ENCODE measurements at places on chromosomes 11 and 22.

- no peak for DNase-seq
Measured at GRCh38 chr22:32879550-32879949, 78.0 kb downstream of the TIMP3 start.

GRCh38 chr11:114318361-114318760 lies 22.2 kb downstream of the NNMT start:
- no peak for DNase-seq

GRCh38 chr11:61041755-61042518 lies 60.4 kb upstream of the CD5 start:
- peak; percentile 64 for DNase-seq

DNA sequence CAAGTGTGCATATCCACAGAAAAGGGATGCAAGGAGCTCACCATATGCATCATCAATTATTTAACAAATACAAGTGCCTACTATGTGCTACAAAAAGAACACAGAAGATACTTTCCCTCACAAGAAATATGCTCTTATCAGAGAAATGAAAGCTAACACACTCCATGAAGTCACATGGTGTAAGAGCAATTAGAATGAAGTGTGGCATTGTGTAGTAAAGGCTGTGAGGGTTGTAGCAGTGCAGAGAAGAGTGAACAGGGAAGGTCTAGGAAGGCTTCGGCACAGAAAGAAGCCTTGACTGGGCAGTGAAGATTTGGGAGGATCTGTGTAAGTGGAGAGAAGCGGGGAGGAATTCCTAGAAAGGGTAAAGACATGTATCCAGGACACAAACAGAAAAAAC lies 22.5 kb downstream of the PPP2R1B start:
- DNase-seq = no peak

DNA sequence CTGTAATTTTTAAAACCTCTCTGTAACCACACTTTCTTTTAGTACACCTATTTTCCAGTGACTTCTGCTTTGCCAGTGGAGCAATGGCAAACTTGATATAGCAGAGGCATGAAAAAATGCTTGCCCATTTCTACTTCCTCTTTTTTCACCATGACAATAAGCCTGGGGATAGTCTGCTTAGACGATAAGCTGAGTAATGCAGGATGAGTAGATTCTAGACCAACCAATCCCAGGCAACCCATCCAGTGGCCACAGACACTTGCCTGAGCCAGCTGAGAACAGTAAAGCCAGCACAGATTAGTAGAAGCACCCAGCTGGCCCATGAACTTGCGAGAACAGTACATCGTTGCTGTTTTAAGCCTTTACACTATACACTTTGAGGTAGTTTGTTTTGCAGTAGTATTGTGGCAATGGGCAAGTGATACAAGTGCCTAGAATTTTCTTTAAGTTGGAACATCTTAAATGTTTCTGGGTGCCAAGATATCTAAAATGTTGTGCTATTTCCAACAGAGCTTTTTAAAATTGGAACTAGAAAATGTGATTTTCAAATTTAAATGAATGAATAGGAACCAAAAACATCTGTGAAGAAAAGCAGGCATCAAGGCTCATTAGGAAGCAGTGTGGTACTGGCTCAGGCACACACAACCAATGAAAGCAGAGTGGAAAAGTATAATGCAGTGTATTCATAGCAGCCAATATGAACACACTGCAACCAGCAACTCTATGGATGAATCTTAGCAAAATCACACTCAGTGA lies 37.7 kb downstream of the DDI1 start:
- DNase-seq = no peak

DNA sequence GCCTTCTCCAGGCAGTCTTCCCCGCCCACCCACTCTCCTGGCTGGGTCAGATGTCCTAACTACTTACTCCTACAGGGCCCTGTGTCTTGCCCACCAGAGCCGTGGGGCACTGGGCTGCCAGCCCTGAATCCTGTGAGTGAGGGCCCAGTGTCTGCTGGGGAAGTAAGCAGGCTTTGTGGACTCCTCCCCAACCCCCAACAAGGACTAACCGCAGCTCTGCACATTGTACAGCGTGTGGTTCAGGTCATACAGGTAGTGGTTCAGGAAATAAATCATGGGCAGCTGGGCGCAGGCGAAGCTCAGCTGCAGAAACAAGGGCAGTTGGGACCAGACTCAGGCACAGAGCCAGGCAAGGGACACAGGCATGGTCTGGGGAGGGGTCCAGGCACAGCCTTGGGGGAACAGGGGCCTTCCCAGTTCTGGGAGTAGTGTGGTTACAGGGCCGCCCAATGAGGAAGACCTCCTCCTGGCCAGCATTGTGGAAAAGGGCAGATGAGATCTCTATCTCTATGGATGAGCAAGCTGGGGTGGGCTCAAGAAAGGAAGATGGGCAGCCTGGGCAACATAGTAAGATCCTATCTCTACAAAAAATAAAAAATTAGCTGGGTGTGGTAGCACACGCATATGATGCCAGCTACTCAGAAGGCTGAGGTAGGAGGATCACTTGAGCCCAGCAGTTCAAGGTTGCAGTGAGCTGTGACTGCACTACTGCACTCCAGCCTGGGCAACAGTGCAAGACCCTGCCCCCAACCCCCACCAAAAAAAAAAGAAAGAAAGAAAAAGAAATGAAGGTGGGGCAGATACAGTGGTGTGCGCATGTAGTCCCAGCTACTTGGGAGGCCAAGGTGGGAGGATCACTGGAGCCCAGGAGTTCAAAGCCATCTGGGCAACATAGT lies 5.5 kb downstream of the UNC93B1 start:
- DNase-seq = no peak

DNA sequence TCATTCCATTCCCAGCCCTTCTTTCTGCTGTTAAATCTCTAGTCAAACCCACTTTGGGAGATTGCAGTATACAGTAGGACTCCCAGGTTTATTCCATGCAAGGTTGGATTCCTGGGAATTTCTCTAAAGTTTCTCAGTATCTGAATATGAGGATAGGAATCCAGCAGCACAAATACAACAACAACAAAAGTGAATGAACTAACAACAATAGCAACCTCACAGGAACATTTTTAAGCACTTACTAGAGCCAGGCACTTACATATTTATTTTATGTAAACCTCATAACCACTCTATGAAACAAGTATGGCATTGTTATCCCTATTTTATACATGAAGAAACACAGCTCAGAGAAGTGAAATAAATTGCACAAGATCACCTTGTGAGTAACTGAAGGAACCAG lies 1.9 kb downstream of the MMP7 start:
- no peak for DNase-seq

DNA sequence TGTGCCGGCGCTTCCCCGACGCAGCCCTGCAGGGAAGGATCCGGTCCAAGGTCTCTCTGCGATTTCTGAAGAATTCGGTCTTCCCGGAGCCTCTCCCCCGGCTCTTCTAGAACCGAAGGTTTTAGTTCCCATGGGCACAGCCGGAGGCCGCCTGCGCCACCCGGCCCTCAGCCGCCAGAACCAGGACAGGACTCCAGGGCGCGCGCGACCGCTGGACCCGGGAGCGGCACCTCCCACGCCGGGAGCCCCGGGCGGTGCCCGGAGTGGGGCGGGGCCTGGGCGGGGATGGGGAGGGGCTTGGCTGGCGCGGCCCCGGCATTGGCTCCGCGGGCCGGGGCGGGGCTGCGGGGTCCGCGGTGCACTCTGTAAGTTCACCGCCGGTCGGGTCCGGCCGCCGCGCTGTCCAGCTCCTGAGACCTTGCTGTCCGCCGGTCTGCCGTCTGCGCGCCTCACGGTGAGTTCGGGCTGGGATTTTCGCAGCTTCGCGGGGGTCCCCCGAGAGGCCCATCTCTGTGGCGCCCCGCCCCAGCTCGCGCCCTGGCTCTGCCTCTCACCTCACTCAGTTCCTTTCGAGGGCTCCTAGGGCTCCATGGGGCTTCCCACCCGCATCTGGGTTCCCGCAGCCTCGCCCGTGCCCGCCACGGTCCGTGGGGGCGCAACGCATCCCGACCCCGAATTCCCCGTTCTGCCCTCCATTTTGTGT lies at the start of gene CDC42EP2:
TSS of gene CDC42EP2 (plus strand) at position 366 of the 703 bp plus-strand sequence. CDS start 6,033 bp downstream, outside the sequence.
- DNase-seq = peak; percentile 54

GRCh38 chr11:24386546-24387397 lies 110.1 kb upstream of the LUZP2 start:
- DNase-seq = no peak

GRCh38 chr22:19229600-19229999 lies 51.1 kb upstream of the SLC25A1 start:
- DNase-seq = no peak

DNA sequence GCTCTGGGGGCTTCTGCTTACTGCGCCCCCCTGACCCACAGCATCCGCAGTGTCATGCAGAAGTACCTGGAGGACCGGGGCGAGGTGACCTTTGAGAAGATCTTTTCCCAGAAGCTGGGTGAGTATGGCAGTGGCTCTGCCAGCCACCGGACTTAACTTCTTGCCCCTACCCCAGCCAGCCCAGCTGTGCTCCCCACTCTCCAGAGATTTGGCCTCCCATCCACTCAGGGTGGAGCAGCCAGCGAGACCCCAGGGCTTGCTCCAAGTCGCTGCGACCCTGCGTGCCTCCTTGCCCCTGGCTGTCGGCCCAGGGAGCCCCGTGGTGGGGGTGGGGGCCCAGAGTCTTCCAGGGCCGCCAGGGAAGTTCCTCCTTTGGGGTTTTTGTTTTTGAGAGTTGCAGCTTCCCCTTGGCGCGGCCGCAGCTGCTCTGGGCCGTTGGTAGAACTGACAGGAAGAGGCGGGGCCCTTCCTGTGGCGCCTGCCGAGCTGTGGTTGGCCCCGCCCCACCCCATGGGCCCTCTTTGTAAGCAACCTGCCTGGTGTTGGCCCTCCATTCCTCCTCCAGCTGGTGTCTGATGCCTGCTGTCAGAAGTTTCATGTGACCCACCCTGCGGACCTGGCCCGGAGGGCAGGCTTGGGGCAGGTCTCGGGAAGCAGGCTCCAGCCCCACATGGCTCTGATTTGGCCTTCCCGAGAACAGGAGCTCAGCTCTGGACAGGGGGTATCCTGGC lies 11.1 kb downstream of the GRK2 start:
- DNase-seq = peak; percentile 80

GRCh38 chr22:48757985-48758561 lies 1069.6 kb downstream of the BRD1 start:
- DNase-seq = no peak

GRCh38 chr11:121018746-121019145 lies 5.2 kb upstream of the TBCEL start:
- no peak for DNase-seq

DNA sequence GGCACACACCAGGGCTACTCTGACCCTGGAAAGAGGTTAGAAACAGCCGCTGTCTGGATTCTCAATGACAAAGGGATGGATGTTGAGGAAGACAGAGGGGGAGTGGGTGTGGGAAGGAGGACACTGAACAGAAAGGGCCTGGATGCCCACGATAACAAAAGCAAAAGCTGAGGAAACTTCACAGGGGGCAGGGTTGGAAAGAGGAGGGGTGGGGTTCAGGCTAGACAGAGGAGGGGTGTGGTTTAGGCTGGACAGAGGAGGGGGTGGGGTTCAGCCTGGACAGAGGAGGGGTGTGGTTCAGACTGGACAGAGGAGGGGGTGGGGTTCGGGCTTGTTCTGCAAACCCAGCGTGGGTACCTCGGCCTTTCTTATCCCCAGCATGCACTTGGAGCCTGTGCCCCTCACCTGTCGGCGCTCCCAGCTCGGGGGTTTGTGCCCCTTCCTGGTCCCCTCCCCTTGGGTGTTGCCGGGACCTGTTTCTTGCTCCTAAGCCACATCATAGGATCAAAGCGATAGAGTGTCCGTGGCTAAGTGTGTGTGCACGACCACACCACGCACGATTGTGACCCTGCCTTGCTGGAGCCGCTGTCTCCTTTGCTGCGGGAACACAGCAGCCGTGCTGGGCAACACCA lies 75.6 kb downstream of the BRD1 start:
- no peak for DNase-seq

- DNase-seq = no peak
Measured at GRCh38 chr22:44293876-44294275, 18.9 kb downstream of the SHISAL1 start.

- DNase-seq = no peak
Measured at GRCh38 chr11:32105871-32106560, 15.1 kb downstream of the RCN1 start.

GRCh38 chr11:75589933-75590332 lies 27.9 kb downstream of the SERPINH1 start:
- no peak for DNase-seq

GRCh38 chr11:44306918-44307244 lies 3.1 kb downstream of the ALX4 start:
- DNase-seq = no peak

DNA sequence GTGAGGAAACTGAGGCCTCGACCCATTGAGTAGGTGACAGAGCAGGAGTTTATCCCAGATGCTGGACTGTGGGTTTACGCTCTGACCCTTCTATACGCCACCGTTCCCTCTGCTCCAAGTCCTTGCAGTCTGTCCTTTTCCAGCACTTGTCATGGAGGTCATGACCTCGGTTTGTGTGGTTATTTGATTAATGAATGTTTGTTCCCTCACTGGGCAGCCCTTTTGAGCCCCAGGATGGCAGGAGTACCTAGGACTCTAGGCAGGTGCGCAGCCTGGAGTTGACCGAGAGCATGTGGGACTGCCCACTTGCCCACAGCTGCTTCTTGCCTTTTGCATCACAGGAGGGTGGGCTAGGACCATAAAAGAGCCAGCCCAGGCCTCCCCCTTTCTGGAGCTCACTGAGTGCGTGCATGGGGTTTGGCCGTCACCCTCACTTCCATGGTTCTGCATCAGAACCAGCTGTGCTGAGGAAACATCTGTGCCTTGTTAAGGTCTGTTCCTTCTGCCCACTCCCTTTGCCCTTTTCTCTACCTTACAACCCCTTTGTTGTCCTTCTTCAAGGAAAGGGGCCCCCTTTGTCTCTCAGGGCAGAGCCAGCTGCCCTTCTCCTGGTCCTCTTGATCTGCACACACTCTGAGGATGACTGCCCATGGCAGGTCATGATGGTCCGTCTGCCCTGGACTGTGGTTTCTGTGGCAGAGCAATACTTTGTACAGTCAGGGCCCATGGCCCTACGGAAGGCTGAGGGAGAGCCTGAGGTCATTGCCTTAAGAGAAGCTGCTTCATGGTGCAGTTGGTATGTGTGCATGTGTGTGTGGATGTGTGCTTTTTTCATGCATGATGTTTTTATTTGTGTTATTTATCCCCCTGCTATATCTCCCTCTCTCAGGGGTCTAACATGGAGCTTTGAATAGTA lies 38.2 kb downstream of the BMAL1 start:
- DNase-seq = no peak

GRCh38 chr11:121309688-121310087 lies 17.1 kb downstream of the SC5D start:
- DNase-seq = no peak

DNA sequence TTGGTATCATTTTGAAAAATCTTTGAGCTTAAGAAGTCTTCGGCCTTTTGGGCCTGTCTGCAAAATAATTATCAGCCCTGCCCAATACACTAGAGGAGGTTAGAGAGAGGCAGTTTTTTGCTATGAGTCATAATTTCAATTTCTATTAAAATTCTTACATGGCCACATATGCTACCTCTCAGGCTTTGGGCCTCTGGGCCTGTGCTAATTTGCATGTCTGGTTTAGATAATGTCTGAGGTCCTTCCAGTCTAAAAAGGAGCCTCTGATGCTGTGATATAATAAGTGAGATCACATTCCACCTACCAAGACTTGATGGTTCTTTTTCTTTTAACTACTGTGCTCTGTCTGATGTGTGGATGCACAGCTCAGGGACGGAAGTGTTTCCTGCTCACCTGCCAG lies 70.8 kb downstream of the KCNJ1 start:
- DNase-seq = no peak

- DNase-seq = no peak
Measured at GRCh38 chr11:119610836-119611426, 118.1 kb downstream of the NECTIN1 start.

- DNase-seq = no peak
Measured at GRCh38 chr22:20240447-20240764, 27.7 kb downstream of the RTN4R start.

- DNase-seq = no peak
Measured at GRCh38 chr11:74144592-74144991, 26.2 kb downstream of the C2CD3 start.

Measured in stimulated activated CD4-positive, alpha-beta T cell treated with anti-CD3 and anti-CD28 coated beads, Interleukin-15, amount 100 ng/mL, for 1 hour (primary cell).